NCI-H774 (cell line): ENCODE measurements at places on chromosomes 3 and 15.

DNA sequence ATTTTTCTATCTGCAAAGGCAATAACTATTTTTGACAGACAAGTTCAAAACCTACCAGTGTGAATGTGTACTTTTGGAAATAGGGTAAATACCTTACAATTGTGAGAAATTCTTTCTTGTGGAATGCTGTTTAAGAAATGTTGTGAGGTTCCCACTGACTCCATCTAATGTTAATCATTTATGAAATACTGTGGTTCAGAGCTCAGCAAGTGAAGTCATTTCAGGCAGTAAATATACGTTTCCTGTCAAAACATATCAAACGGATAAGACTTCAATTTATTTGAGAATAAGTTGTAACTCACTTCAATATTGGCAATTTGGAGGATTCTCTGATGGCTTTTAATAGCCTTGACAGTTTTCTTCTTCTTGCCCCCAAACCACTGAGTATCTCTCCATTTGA is 16.4 kb downstream of the TAFA4 start:
- DNase-seq, result no peak

DNA sequence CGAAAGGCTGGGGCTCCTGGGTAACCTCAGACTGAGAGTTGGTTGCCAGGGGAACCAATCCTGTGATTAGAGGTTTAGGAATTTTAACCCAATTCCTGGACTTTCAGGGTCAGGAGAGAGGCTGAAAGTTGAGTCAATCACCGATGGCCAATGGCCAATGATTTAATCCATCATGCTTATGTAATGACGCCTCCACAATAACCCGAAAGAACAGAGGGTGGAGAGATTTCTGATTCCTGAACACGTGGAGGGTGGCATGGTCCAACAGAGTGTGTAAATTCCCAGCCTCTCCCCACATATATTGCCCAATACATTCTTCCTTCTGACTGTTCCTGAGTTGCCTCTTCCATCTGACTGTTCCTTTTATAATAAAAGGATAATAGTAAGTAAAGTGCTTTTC is 137.2 kb upstream of the CBLB start:
- DNase-seq, result no peak

- DNase-seq, result no peak
Observed at GRCh38 chr3:13535526-13535875, 13.4 kb upstream of the FBLN2 start.

DNA sequence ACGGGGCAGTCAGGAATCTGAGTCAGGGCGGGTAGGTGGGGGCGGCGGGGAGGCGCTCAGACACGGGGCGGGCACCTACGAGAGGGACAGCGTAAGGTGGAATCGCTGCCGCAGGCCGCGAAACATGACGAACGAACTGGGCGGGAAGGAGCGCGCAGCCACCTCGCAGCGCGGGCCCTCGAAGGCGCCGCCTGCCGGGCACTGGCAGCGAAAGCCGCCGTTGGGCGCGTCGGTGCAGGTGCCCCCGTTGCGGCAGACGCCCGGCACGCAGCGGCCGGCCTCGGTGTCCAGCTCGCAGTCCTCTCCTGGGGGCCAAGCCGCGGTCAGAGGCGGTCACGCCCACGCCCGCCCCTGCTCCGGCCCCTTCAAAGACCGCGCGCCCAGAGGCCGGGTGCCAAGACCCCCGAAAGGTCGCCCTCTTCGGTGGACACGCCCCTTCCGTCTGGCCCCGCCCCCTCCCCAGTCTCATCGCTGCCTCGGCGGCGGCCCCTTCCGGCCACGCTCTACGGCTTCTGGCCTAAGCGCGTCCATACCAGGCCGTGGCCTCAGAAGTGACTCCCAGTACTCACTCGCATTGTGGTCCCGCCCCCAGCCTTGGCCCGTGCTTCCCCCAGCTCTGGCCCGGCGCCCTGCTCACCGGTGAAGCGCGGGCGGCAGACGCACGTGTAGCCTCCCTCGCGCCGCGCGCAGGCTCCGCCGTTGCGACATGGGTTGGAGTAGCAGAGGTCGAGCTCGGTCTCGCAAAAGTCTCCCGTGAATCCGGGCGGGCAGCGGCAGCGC is 6.4 kb downstream of the CELSR3 start:
- no peak for DNase-seq

GRCh38 chr3:123773681-123774431 is 110.3 kb downstream of the MYLK start:
- no peak for DNase-seq

DNA sequence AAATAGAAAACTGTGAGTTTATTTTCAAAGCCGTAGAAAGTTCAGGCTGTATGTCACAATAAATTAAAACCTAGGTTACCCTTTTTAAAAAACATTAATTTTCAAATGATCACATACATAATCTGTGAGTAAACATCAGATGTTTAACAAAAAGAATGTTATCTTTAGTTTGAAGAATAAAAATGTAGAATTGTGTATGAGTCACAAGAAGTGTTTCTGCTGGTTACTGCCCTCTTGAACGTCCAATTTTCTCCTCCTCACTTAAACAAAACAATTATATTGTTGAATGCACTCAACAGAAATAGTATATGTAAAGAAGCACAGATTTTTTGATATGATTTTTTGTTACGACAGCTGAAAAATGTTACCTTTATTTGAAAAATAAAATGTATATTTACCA is 855.1 kb downstream of the ROBO1 start:
- no peak for DNase-seq

DNA sequence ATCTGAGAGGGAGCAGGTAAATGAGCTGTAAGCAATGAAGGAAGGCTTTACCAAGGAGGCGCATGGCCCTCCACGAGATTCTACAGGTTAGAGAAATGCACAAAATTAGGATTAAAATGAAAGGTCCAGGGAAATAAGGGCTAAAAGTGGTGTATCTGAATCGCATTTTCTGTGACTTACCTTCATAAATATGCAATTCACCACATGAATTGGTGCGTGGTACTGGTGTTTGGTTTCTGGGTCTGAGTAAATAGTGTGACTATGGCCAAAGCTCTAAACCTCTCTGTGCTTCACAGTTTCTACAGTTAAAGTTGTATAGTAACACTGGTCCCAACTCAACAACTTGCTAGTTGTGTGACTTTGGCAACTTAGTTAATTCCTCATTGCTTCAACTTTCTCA is 8.1 kb downstream of the ARPP21 start:
- no peak for DNase-seq

DNA sequence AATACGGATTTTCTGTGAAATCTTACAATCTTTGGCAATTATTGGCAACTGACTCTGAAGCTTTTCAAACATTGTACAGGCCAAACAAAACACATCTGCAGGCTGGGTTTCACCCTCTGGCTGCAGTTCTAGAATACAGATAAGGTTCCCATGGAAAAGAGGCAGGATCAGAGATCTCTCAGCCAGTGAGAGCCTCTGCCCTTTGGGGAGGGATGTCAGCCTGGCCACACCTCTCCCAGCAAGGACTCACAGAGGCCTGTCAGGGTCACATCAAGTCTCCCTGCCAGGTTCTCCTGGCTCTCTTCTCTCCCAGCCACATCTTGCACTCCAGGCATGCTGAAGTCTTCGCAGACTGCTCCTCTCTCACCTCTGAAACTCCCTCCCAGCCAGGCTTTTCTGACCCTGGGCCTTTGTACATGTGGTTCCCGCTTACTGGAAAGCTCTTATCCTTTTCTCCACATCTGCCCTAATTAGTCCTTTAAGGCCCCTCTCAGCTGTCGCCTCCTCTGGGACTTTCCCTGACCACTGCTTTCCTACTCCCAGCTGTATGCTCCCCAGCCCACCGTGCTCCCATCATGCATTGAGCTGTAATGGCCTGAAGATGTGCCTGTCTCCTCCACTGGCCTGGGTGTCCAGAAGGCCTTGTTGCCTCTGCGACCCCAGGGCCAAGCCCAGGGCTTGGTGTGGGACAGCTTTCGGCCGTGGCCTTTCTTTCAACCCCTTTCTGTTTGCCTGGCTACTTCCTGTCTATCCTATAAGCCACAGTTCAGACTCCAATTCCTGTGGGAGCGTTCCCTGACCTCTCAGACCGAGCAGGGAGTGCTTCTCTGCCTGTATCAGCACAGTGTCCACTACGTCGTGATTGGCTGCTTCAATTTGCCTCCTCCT is 4.3 kb downstream of the RBP1 start:
- no peak for DNase-seq

- DNase-seq, result no peak
Observed at GRCh38 chr3:138060792-138061191, 50.8 kb downstream of the CLDN18 start.

GRCh38 chr15:99981191-99981647 is 248.0 kb upstream of the LYSMD4 start:
- DNase-seq, result no peak

- no peak for DNase-seq
Observed at GRCh38 chr15:63982381-63982854, 63.9 kb downstream of the DAPK2 start.

- DNase-seq, result no peak
Observed at GRCh38 chr3:66236281-66236680, 15.5 kb downstream of the SLC25A26 start.

DNA sequence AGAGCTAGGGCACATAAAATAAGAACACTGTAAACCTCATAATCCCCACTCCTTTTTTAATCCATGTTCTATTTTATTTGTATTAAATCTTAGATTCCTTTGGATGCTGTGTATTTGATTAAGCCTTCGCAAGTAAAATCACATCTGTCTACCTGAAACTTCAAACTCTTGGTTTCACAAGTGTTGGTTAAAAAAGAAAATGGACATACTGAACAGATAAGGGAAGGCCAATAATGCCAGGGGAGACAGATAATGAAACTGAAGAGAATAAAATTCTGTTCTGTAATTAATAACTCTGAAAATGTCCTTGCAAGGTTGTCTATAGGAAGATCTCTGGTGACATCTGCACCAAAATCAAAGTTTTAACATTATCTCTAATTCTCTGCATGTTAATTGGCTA is 114.2 kb downstream of the ULK4 start:
- DNase-seq, result no peak

- DNase-seq, result no peak
Observed at GRCh38 chr3:43366481-43366880, 80.1 kb downstream of the SNRK start.

DNA sequence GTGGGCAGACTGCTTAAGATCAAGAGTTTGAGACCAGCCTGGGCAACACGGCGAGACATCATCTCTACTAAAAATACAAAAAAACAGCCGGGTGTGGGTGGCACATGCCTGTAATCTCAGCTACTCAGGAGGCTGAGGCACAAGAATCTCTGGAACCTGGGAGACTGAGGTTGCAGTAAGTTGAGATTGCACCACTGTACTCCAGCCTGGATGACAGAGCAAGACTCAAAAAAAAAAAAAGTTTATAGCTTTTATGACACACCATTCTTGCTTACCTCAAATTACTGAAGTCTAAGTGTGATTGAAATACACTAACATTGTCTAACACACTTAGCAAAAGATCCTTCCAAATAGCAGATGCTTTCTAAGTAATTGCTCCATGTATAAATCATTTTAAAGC is 207.6 kb downstream of the STAG1 start:
- no peak for DNase-seq

DNA sequence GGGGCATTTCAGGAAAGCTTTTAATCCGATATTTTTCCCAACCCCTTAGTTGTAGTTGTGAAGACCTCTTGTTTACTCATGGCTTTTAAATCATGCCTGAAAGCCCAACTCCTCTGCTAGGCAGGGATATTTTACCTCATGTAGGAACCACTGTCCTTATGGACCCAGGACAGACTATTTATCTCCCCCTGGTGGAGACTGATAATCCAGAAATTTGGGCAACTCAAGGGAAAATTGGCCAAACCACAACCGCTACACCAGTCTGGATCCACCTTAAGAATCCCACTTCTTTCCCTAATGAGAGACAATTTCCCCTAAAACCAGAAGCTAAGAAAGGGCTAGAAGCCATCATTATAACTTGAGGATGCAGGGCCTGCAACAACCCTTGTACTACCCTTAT is 248.1 kb upstream of the STAC start:
- no peak for DNase-seq

DNA sequence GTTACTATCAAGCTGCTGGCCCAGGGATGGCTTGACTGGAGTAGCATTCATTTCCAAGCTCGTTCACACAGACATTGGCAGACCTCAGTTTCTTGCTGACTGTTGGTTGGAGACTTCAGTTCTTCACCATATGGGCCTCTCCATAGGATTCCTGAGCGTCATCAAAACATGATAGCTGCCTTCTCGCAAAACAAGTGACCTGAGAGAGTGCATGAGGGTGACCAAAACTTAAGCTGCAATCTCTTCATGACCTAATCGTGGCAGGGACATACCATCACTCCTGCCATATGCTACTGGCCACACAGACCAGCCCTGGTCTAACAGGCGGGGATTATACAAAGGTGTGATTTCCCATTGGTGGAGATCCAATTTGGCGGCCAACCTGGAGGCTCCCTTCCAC is 46.0 kb upstream of the C3orf22 start:
- no peak for DNase-seq

DNA sequence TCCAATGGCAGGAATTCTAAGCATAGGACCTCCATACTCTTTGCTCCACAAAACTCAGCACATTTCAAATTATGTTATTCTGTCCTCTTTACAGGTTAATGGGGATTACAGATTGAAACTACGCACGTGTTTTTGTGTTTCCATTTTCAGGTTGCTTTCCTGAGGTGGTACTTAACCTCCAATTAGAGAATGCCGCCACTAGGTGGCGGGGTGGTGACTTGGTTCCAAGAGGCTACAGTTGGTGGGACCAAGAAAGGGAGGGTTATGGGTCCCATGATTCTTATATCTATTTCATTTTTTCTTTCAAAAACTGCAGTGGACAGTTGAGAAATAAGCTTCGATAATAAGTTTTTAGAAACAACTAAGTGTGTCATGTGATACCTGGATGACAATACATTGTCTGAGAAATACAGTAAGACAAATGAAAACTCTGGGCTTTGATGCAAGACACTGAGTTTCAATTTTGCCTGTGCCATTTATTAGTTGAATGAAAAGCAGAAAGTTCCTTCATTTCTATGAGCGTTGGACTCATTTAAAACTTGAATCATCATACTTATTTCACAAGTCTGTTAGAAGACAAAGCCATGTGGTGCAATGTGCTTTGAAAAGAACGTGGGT is 539.0 kb downstream of the FGF12 start:
- no peak for DNase-seq

GRCh38 chr3:10435850-10436249 is 69.5 kb downstream of the ATP2B2 start:
- no peak for DNase-seq

DNA sequence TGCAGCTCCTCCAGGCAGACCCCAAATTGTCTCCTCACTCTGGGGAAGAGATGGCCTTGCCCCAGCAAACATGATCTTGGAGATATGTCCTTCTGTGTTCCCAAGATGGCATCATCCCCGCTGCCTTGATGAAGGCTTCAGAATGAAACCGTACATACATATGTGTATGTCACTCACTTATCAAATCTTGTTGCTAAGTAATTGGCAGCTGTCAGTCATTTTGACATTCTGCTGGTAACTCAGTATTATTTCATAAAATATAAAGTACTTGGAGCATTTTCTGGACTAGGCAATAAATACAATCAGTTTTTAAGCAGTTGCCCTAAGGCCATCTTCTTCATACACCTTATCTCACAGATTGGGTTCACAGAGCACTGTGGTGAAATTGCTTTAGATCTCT is 62.4 kb downstream of the ARNT2 start:
- no peak for DNase-seq

GRCh38 chr3:129836381-129837064 is 57.0 kb downstream of the TMCC1 start:
- no peak for DNase-seq
